Gastrocnemius medialis (tissue), 4 donors: ENCODE measurements at places on chromosomes 11 and 22. TPM values are rescaled to one million over a fixed set of nuclear protein-coding genes. Genes with fewer than 3 reads are reported as not detected.

DNA sequence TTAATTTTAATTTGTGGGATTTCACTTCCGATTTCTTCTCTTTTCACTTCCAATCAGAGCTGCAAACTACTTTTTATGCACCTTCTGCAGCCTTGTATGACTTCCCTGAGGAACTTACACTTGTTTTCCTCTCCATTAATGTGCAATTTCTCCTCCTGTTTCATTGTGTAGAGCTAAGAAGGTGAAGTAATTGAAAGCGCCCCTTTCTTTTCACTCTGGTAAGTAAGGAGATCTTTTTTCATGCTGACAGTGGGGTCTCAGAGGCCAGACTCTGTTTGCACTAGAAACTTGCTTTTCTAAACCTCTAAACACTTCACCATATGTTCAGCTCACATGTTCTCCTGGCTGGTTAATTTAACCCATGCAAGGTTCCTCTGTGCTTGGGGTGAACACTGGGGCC, 117.0 kb downstream of the FANCF start:
- no peaks in the 10 kb centered on the region for H3K27me3 ChIP-seq
- H3K27ac ChIP-seq: no peak overlapping the region
- H3K4me3 ChIP-seq: no peak overlapping the region
- no peaks in the 10 kb centered on the region for H3K36me3 ChIP-seq
- DNase-seq: no peak

DNA sequence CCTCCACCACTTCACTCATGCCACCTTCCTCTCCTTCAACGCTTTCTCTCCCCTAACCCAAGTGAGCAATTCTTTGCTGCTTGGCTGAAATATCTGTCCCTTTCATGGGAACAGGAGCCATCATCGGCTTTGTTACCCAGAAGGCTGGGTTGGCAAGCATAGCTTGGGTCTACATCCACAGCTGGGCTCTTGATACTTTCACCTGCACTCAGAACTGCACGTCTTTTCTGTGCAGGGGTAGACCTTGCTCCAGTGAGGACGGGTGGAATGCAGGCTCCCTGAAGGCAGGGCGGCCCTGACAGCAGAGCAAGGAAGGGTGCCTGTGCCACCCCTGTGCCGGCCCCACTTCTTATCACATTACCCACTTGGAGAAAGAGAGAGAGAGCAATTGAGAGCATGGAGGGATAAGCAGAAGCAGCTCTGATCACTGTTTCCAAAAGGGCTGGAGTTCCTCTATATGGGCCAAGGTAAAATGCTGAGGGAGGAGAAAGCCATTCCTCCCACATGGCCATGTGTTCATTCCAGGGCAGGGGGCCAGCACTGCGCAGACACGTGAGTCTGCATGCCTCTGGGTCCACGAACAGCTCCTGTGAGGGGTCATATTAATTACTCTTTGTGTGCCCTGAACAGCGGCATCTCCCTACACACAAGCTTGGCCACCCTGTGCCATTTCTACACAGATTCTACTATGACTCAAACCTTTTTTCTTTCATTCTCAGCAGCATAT, 181.8 kb downstream of the BUD13 start:
- H3K27ac ChIP-seq: no peak overlapping the region
- no peaks in the 10 kb centered on the region for H3K27me3 ChIP-seq
- no peak for DNase-seq
- H3K36me3 ChIP-seq: no peaks in the 10 kb centered on the region
- no peaks in the 10 kb centered on the region for H3K4me1 ChIP-seq

DNA sequence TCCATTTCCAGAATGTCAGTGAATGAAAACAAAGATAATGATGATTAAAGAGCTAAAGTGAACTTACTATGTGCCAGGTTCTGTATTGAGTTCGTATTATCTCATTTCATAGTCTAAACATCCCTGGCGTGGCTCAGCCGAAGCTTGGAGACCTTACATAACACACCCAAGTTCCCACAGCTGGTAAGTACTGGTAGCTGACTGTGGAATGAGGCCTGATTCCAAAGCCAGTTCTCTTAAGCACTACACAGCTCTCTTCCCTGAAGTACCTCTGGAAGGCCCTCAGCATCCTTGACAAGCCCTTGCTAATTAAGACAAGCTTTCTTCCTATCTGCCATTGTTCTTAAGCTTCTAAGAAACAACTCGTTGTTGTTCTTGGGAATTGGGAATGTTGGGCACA, 28.6 kb upstream of the NCAM1 start:
- no peaks in the 10 kb centered on the region for H3K36me3 ChIP-seq
- no peak overlapping the region for H3K4me3 ChIP-seq
- no peaks in the 10 kb centered on the region for H3K4me1 ChIP-seq
- H3K27me3 ChIP-seq: no peaks in the 10 kb centered on the region
- H3K27ac ChIP-seq: no peak overlapping the region
- no peak for DNase-seq

GRCh38 chr11:12110201-12110713, at the start of gene MICAL2:
TSS of gene MICAL2 (plus strand) at chr11:12110590. CDS start at chr11:12162156, 51,566 bp downstream.
- peak within 1 kb of the TSS; percentile 80 for H3K27ac ChIP-seq
- no peaks in the 10 kb centered on the region for H3K36me3 ChIP-seq
- H3K4me1 ChIP-seq: peaks cover 10% of the 10 kb centered on the region
- peak within 1 kb of the TSS; percentile 77 for H3K4me3 ChIP-seq

DNA sequence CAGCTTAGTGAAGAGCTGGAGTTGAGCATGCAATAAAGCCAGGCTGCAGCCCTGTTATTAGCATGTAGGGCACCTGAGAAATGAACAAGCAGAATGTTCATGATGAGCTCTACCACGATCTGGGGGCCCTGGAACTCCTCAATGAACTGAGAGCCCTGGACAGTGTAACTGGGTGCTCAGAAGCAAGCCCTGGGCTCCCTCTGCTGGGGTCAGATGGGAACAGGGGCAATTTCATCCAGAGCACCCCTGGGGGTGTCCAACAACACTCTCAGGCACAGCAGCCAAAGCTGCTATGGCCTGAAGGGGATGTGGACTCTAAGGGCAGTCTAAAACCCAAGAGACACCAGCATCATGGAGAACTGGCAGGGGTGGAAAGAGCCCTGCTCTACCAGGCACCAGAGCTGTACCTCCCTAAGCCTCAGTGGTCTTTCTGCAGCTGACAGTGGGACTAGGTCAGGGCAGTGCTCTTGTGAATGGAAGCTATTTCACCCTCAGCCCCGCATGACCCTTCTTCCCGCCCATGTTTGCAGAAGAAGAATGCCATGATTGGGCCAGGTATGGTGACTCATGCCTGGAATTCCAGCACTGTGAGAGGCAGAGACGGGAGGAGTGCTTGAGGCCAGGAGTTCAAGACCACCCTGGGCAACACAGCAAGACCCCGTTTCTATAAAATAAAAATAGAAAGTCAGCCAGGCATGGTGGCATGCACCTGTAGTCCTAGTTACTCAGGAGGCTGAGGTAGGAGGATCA, 28.9 kb downstream of the THOC5 start:
- H3K36me3 ChIP-seq: peaks cover 85% of the 10 kb centered on the region
- DNase-seq: no peak
- no peak overlapping the region for H3K4me3 ChIP-seq
- H3K27me3 ChIP-seq: no peaks in the 10 kb centered on the region
- no peak overlapping the region for H3K27ac ChIP-seq

DNA sequence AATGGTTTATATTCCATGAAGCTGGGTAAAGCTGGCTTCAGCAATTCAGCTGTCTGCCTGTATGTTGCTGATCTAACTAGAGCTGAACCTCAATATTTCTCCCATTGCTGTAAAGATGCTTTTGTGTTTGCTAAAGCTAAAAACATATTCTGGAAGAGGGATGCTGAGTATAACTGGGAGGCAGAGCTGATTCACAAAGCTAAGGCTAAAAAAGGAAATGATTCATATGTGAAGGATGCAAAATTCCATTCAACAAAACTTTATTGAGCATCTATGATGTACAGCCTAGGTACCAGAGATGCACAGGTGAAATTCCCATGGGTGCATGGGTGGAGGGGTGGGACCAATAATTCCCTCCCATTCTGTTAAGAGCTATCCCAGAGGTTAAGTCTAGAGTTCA, 193.9 kb downstream of the KIF18A start:
- DNase-seq: no peak
- no peaks in the 10 kb centered on the region for H3K27me3 ChIP-seq
- H3K27ac ChIP-seq: no peak overlapping the region
- H3K4me1 ChIP-seq: no peaks in the 10 kb centered on the region

DNA sequence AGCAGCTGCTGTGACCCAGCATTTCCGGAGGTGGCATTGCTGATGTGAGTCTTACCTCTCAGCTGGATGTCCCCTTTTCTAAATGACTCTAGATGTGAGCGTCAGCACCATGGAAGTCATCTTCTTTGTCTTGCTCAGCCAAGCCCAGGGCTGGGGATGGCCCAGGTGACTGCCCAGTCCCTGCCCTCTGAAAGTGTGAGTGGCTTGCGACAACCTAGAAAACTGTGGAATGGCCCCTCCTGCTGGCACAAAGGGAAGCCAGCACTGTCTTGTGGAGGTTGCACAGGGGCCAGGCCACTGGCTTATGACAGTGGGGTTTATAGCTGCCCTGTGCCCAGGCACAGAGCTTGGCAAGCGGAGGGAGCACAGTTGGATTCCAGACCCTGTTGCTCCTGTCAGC, 6.2 kb downstream of the TUB start:
- peaks cover 2% of the 10 kb centered on the region for H3K4me1 ChIP-seq
- H3K27ac ChIP-seq: no peak overlapping the region
- H3K36me3 ChIP-seq: no peaks in the 10 kb centered on the region
- DNase-seq: no peak
- no peaks in the 10 kb centered on the region for H3K27me3 ChIP-seq

- no peaks in the 10 kb centered on the region for H3K36me3 ChIP-seq
- DNase-seq: no peak
- no peak overlapping the region for H3K4me3 ChIP-seq
- H3K27ac ChIP-seq: no peak overlapping the region
These were observed 211.3 kb downstream of the MYO18B start for GRCh38 chr22:25953276-25953675.

- H3K27ac ChIP-seq: peak overlapping the region; percentile 49
- H3K27me3 ChIP-seq: peaks cover 4% of the 10 kb centered on the region
- DNase-seq: peak; percentile 18
- H3K4me3 ChIP-seq: no peak overlapping the region
- H3K4me1 ChIP-seq: no peaks in the 10 kb centered on the region
- H3K36me3 ChIP-seq: no peaks in the 10 kb centered on the region
These were observed 78.8 kb upstream of the TOP3B start for GRCh38 chr22:22061085-22062077.

The CLDN5 gene
- 40.4 TPM for total RNA-seq

The PRAME gene
- total RNA-seq: not detected

The P2RY2 gene
- 52.6 TPM for total RNA-seq

The BCO2 gene
- 5.3 TPM for total RNA-seq

The ANKK1 gene
- total RNA-seq: not detected
